ENCODE measurements at places on chromosomes 12 and 14.
A peak's percentile ranks its signal among the peaks of the same experiment; 100 is the strongest.

GRCh38 chr12:84691266-84691665 lies 221.3 kb downstream of the SLC6A15 start:
- DNase-seq: no peak

DNA sequence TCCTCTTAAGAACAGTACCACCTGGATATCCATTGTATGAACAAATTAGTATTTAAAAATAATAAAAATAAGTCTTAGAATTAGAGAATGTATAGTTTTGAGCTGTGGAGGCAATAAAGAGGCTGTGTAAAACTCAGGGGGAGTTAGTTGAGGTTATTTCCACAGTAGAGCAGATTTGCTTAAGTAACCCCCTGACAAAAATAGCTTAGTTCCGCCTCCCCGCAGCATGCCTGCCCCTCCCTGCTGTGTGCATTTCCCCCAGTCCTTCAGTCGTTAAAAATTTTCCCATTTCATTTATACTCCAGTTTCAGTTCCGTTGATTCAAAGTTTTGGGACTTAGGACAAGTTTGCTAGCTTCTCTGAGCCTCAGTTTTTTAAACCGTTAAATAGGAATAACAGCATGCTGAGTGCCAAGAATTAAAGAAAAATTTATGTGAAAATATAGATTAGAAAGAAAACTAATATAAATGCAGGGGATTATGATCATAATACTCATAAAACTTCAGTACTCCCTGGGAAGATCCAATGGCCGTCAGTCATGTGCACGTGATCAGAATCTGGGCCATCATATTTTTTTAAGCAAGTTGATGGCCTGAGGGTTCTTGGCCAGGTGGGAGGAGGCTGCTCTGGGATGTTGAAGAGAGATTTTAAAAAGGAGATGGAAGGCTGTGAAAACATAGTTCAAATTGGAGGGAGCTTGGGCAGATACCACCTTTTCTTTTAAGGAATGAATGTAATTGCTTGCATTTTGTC lies 14.5 kb upstream of the SLC38A2 start:
- no peak for DNase-seq

DNA sequence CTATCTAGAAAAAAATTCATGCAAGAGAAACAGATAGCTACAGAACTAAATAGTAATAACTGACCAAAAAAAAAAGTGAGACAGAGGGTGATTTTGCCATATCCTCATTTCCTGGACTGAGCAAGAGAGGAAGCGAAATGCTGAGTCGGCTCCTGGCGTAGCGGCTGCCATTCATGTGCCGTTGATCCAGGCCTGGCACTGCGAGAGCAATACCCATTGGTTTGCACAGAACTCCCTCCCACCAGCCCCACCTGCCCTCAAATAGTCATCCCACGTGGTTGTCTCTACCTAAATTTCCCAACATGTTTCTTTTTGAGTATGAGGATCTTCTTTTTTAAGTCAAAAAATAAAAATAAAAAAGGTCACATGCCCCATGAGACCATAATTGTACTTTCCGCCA lies 9.4 kb upstream of the WNT5B start:
- DNase-seq: no peak

GRCh38 chr12:3587402-3588013 lies 96.5 kb downstream of the PRMT8 start:
- no peak for DNase-seq

DNA sequence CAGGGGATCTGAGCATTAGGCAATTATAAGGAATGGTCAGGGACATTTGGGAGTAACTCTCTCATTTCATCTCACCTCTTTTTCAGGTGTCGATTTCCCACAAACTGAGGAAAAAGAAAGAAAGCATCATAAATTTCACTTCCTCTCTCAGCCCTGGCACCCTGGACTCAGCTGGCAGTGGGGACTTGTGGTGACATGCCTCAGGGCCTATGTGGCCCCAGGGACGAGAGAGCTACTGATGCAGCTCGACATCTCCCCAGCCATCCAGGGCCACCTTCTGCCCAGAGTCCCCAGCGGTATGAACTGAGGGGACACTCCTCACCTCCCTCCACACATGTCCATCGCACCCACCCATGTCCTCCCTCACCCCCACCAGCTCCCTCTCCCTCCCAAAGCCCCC lies 11.7 kb downstream of the TNFRSF1A start:
- DNase-seq: no peak

DNA sequence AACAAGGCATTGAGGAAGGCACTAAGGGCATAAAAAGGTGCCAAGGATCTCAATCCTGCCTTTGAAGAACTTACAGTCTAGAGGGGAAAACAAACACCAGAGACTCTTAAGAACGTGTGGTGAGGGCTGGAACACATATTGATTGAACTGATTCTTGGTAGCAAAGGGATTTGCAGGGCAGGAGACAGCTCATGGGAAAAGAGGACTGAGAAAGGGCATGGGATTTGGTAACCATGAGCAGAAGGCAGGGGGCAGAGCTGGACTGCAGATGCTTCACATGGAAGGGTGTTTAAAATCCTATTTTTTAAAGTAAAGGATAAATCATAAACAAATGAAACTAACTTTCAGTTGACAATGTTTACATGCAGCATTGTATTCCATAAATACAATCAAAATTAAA lies 203.1 kb downstream of the ITPR2 start:
- no peak for DNase-seq

DNA sequence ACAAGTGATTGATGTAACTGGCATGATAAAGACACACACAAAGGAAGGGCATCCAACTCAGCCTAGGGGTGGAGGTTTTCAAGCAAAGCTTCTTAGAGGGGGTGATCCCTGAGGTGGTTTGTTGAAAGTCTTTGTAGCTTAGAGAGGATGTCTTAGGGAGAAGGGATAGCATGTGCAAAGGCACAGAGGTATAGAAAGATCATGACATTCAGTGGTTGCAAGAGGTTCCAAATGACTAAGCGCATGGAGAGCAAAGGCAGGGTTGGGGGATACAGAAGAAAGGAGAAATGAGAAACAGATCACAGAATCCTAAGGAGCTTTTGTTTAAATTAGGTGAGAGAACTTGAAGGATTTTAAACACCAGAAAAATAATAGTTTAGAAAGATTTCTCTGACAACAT lies 5.2 kb upstream of the CCT2 start:
- DNase-seq: no peak

- no peak for DNase-seq
Observed at GRCh38 chr14:50225974-50226297, 5.4 kb downstream of the SOS2 start.

GRCh38 chr14:93073910-93074769 lies 41.6 kb downstream of the ITPK1 start:
- no peak for DNase-seq

- DNase-seq: no peak
Observed at GRCh38 chr12:125064492-125064891, 743 bp upstream of the AACS start.

- DNase-seq: no peak
Observed at GRCh38 chr12:6029401-6029800, 84.3 kb upstream of the ANO2 start.

DNA sequence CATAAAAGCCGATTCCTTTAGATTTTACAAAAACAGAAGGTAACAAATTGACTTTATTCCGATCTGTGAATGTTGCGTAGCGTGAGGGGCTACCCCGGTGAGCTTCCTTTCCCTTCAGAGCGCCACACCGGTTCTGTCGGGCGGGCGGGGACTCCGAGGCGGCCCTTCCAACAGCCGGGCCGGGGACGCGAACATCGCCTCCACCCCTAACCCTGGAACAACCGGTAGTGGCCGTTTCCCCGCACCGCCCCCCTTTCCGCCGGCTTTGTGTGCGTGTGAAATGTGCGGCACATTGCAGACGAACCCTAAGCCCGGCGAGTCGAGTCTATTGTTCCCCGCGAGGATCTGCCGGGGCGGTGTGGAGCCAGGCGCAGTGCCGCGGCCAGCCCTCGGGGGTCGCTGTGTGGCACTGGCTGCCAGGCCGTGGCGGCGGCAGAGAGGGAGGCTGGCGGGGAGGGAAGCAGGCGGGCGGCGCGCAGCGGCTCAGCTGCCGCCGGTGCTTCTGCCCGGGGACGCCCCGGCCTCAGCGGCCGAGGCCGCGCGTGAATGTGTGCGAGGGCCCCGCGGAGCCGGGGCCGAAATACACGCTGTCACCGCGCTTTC lies 775 bp upstream of the ARID2 start:
- peak; percentile 99 for DNase-seq

- no peak for DNase-seq
Observed at GRCh38 chr14:68034896-68035295, 215.3 kb downstream of the RAD51B start.

DNA sequence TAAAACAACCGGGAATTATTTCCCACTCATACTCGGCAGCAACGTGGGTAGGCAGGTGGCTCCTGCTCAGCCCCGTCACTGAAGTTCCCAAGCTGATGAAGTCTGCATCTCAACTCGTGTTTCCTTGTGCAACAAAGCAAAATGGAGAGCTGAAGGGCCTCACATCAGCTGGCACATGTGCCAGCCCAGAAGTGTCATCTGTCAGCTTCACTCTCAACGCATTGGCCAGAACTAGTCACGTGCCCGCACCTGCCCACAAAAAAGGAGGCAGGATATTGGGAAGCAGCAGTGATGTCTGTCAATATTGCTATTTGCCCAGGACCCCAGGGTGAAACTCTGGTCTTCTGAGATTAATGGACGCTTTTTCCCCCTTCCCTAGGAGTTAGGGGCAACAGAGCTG lies 344.0 kb downstream of the BCL11B start:
- no peak for DNase-seq

DNA sequence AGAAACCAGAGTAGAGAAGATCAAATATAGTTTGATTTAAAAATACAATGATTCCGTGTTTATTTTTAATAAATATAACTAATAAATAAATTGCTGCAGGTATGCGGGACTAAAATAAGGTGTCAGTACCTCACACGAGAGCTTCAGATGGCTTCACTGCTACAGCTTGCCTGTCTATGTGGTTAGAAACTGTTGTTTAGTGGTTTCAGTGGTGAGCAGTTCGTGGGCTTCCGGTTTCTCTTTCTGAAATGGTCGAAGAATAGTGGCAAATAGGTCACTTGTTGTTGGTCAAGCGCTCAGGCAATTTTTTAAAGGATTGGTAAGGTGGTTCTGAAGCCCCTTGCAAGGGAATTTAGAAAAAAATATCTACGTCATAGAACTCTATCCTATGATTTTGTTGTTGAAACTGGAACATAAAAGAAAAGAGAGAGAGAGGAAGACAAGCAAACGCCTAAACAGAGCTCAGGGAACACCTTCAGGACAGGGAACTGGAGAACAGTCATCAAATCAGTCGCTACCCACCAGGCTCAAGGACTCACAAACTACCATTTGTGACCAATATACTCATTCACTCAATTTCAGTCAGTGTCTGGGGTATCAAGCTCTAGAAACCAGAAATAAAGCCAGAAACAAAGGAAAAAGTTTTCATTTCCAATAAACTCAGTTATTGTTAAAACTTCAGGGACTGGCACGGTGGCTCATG lies 31.3 kb downstream of the GABARAPL1 start:
- no peak for DNase-seq

DNA sequence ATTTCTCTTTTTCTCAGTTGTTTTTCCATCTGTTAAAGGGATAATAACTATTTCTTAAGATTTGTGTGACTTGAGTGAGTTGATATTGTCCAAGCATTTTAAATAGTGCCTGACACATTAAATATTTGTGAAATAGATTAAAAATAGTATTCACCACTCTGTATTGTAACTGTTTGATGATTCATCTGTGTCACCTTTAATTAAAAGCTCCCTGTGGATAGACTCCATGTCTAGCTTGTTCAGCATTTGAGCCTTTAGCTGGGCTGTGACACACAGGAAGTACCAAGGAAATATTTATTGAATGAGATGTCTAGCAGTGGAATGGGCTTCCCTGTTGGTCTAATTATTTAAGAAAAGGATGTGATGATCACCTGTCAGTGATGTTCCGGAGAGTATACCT lies 1.8 kb upstream of the GLIPR1L2 start:
- DNase-seq: no peak

- DNase-seq: no peak
Observed at GRCh38 chr14:71354142-71354541, 446.9 kb downstream of the PCNX1 start.

DNA sequence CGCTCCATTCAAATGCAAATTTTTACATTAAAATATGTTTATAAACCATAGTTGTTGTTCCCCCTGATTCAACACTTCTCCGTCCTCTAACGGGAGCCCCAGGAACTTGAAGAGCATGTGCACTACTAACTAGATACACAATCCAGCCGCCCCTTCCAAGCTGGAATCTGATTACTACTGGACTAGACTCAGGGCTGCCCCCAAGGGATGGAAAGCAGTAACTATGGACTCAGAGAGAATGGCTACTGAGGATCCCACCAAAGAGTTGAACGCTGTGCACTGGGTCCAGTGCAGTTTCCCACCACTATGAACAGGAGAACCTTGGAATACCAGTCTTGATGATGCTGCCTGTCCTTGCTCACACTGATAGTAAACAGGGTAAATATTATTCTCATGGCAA lies 48.6 kb upstream of the PCNX1 start:
- no peak for DNase-seq

DNA sequence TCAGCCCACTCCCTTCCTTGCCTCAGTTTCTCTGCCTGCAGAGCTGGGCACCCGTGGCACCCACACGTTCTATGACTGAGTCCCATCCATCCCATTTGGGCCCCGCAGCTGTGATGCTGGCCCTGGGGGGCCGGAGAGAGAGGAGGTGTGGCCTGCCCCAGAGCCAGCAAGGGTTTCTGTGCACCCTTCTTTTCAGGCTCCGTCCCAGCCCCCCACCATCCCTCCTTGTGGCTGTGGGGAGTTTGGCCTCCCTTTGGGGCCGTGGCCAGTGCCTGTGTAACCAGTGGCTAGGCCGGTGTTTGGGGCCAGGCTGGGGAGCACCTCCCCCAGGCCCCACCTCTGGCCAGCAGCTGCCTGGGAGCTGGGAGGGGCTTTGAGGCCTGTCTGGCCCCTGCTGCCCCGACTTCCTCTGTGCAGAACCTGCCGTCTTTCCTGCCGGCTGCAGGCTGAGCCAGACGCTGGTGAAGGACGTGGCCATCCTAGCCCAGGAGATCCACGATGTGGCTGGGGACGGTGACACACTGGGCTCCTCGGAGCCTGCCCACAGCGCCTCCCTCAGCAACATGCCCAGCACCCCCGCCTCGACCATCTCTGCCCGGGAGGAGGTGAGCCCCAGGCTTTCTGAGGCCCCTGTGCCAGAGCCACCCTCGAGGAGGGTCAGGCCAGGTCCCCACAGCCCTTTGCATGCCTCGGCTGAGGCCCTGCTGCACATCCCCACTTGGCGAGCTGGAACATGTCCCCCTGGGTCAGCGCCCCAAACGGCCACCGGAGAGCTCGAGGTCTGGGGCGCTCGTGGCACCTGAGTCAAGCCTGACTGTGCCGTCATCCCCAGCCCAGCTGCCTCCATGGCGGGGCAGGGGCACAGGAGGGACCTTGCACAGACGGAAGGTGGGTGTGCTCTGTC lies 27.7 kb downstream of the CEP170B start:
- no peak for DNase-seq

DNA sequence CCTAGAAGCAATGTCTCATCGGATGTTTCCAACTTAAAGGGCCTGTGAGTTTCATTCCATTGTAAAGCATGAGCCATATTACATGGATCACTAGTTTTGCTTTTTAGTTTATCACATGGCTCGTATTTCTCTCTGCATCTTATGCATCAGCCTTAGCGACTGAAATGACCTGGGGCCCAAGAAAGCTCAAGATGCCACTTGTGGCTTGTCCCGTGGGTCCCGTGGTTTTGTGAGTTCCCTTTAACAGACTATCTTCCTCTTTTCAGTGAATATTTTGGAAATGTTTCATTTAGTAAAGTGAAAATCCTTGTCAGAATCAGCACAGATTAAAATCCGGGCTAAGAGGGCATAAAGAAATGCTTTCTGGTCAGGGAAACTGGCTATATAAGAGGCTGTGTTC lies 86.2 kb upstream of the PPM1H start:
- no peak for DNase-seq

GRCh38 chr14:69615496-69616407 lies 4.4 kb downstream of the SUSD6 start:
- peak; percentile 48 for DNase-seq
